ENCODE measurements at places on chromosomes 2 and 18. TPM values are rescaled to one million over a fixed set of nuclear protein-coding genes. Genes with fewer than 3 reads are reported as not detected.
A peak's percentile ranks its signal among the peaks of the same experiment; 100 is the strongest.

DNA sequence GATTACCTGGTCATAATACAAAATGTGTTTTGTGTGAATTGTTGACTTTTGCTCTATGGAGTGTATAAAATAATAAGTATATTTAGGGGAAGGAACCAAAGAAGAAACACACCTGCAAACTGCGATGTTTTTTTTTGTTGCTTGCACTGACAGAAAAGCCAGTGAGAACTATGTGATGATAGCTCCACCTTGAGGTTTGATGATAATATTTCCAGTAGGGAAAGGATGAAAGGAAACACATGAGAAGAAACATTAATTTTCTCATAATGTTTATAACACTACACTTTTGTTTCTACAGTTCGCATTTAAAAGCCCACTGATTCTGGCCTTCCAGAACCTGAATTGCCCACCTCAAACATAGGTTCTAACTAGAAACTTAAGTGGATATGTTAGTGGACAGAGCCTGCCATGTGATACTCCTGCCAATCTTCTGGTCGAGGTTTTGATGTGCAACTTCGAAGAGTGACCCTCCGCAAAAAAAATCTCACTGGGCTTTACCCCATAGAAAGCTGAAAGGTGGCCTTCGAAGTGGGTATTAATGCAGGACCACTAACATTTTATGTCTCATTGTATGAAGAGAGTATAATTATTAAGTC, 476.4 kb upstream of the SPHKAP start:
- DNase-seq: no peak

DNA sequence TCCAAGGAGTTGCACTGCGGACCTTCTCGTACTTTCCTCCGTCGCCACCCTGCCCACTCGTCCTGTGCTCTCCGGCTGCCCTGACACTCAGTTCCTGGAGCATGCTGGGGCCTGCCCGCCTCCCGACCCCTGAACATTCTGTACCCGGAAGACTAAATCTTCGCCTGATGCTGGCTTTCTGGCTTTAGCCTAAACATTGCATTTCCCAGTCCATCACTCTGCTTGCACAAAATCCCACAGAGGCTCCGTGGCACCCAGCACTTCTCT, 550 bp upstream of the SFXN5 start:
- peak; percentile 52 for DNase-seq

- no peak for DNase-seq
Measured at GRCh38 chr2:236977063-236977851, 108.4 kb upstream of the COPS8 start.

RNPEPL1 gene
- 108 TPM for total RNA-seq

KCNF1 gene
- total RNA-seq: 0.90 TPM
